NCI-H1694 (cell line): ENCODE measurements at places on chromosomes 7 and 10.
A peak's percentile ranks its signal among the peaks of the same experiment; 100 is the strongest.

DNA sequence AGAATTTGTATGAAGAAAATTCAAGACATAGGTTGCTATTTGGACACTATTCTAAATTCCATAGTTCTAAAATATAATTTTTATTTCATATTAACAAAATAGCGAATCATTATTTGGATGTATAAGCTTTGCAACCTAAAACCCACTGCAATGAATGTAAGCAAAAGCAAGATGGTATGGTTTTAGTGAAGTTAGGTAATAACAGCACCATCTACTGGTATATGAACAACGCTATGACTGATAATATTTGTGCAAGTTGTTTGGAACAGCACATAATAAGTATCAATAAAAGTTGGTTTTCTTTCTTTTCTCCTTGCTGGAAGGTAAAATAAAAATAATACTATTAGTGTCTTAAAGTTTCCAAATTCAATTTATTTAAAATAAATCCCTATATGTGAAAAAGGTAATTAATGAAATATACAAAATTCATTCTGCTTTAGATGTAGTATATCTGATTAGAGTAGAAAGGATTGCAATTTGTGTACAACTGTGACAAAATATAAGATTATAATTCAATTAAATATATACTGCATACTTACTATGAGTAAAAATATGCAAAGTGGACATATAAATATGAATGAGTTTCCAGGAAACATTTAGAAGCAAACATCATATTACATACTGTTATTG is 79.0 kb upstream of the LSM8 start:
- peak; percentile 18 for DNase-seq

- no peak for DNase-seq
These were observed 217.2 kb downstream of the REEP3 start for GRCh38 chr10:63738410-63738809.

DNA sequence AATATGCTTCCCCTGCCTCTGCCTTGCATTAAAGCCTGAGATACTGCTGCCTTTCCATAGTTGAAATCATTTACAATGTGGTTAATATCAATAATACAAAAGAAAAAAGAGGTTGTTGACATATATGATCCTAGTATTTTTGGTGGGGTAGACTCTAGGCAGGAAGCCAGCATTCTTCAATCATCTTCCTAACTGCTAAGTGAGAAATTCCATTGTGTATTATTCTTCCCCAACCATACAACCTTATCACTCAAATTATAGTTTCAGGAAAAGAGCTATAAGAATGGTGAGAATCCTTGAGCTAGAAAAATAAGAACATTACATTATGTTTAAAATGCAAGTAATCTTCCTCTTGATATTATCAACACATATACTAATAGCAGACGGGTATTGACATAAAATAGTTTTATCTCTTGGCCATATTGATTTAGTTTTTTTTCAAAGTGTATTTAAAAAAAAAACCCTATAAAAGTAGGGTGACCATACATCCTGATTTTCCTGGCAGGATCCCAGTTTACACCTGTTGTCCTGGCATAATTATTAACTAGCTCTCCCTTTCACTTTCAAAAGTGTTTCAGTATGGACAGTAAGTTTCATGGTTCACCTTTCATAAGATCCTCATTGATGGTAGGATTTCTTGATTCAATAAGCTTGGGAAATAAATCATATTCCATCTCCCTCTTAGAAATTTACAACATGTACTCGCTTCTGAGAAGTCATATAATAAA is 33.4 kb upstream of the WASL start:
- DNase-seq = no peak

DNA sequence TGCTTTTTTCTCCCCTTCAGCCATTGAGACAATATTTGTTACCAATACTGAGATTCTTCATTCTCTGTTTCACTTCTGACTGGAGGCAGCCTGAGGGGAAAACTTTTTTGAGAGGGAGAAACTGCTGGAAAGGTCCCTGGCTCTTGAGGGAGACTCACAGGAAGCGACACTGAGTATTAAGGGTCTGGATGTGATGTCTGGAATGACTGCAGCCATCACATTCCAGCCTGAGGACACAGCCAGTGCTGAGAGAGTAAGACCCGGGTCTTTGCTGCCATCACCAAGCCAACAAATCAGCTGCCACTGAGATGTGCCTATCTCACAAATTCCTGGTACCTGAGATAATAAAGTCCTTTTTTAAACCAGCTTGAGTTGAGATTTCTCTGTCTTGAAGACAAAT is 157.4 kb downstream of the DPY19L1 start:
- no peak for DNase-seq

DNA sequence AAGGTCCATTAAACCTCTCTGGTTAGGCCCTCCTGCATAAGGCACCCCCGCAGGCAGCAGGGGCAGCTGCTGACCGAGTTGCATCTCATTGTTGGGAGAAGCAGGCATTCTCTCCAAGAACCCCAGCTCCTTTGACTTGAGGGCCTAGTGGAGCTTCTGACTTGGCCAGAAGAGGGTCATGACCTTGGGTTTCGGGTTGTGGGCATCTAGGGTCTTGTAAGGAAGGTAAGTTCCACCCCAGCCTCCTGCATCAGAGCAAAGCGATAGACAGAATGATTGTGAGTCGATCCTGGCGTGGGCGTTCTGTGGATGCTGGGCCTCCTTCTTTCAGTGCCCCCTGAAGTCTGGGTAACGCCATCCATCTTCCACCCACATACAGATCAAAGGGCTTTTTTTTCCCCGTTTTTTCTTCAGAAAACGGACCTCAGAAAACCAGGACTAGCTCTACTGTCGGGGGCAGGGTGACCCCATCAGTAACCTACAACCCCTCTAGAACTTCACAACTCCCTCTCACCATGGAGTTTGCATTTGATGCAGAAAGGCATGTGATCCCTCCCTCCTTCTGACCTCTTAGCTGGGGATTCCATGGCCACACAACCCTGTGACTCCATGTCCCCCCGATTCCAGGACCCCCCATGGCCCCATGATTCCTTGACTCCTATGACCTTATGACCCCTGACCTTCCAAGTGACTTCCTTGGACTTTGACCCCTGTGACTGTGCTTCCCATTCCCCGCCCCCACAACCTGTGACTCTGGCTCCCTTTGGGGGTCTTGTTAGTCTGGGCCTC is 3.0 kb downstream of the SEMA4G start:
- no peak for DNase-seq

DNA sequence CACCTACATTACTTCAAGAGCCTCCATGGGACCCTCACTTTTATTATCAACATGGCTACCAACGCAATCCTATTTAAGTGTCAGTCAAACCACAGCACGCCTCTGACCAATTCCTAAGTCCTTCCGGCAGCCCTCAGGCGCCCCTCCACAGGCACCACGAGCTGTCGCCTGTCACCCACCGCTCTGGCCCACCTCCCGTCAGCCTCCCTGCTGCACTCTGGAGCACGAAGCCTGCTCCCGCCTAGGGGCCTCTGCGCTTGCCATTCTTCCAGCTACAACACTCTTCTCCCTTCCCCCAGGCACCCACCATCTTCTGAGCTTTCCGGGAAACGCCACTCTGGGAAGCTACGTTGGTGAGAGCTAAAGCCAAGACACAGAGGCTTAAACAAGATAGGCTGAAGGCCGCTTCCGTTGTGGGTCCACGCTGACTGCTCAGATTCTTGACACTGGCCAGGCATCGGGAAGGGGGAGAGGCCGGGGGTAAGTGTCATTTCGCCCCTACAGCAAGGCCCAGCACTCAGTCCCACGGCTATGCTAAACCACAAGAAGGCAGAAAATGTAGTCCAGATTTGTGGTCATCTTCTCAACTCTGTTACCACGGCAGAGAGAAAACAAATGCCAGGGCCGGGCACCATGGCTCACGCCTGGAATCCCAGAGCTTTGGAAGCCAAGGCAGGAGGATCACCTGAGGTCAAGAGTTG is 56.7 kb downstream of the GNA12 start:
- no peak for DNase-seq

DNA sequence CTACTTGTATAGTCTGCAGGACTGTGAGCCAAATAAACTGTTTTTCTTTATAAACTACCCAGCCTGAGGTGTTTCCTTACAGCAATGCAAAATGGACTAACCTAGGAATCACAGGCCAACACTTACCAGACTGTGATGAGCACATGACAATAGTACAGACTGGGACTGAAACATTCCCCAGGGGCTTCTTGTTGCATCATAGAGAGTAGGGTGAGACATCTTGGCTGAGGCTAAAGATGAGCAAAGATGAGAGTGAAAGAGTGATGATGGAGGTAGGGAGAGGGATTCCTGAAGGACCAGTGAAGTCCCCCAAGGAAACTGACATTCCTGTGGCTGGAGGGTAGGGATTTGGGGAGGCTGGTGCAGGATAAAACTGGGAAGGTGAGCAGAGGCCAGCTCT is 194.4 kb downstream of the TPST1 start:
- no peak for DNase-seq

GRCh38 chr7:130943336-130943901 is 209.4 kb upstream of the KLF14 start:
- no peak for DNase-seq

- DNase-seq = no peak
These were observed 72.9 kb downstream of the ADARB2 start for GRCh38 chr10:1664333-1664964.

DNA sequence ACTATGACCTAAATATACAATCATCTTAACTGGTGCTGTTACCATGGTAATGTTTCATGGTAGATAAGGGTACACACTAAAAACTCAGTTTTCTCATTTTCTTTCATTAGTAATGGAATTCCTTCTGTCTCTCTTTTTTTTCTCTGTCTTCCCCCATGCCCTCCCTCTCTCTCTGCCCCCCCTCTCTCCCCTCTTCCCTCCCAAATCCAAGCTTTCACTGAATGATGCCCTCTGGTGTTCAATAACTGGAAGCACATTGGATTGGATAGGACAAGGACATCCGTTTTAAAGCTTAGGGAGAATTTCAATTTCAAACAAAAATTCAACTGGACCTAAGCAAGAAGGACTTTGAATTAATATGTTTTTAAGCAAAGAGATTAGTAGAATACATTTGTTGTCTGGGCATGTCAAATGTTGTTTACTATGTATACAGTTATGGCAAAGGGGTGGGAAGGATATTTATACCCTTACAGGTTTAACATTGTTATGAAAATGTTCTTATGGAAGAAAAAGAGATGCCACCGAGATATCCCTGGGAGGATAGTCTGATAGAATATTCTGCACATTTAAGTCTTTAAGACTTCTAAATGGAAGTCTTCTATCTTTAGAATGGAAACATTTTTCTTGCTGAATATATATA is 6.1 kb downstream of the CHRM2 start:
- no peak for DNase-seq

GRCh38 chr10:82353381-82353780 is 478.4 kb downstream of the NRG3 start:
- DNase-seq = no peak

DNA sequence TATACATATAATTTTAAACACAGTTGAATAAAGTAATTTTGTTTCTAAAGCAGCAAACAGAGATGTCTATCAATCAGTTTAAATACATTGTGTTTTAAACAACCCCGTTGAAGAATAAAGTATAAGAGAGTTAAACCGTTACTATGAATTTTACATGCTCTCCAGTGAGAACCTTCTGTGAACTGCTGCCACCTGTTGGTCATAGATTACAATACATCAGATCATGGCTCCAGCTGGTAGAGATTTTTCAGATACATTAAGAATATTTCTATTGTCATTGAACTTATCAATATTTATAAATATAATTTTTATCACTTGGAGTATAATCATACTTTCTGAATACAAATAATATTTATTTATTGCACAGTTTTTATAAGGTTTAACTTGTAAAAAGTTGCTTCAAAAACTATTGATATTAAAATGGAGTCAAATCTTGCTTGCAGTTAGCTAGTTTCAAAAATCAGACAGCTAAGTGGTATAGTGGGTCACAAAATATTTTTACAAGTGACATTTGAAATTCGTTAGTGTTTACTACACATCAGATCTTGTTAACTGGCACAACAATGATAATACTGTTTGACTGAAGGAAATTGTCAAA is 561.2 kb upstream of the PHF14 start:
- DNase-seq = peak; percentile 48

GRCh38 chr10:68346774-68347173 is 14.0 kb upstream of the PBLD start:
- DNase-seq = no peak

DNA sequence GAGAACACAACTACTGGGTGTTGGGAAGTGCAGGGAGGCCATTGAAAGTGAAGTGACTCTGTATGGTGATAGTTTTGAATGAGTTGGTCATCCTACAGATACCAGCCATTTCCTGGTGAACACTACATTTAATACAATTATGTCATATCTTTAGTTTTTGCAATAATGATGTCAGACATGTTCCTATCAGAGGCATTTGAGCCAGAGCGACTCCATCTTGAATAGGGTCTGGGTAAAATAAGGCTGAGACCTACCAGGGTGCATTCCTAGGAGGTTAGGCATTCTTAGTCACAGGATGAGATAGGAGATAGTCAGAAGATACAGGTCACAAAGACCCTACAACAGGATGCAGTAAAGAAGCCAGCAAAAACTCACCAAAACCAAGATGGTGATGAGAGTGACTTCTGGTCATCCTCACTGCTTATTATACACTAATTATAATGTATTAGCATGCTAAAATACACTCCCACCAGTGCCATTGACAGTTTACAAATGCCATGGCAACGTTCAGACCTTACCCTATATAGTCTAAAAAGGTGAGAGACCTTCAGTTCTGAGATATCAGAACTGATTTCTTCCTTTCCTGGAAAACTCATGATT is 28.2 kb downstream of the ADK start:
- no peak for DNase-seq

DNA sequence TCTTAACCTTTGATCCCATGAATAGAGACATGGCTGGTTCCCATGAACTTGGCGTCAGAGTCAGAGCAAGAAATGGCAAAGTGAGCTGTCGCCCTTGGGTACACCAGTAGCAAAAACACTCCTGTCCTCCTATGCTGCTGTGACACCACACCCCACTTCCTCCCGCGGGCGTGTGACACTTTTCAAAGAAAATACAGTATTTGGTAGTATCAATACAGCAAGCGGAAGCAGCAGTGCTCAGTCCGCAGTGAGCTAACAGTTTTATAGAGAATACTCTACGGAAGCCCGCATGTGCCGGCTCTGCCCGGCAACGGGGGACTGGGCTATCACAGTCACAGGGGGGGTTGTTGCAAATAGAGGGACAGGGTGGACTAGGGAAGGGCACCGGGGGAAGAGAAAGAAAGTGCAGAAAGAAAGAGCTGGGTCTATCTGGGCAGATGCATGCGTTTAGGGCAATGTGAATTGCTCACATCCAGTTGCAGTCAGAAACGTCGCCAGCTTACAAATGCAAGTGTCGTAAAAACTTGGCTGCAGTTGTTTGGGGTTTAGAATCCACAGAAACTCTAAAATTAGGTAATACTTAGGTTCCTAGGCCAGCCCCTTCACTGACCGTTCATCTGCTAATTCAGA is 49.8 kb downstream of the PRKCQ start:
- DNase-seq = no peak
